ENCODE measurements at places on chromosomes 7 and 10.

DNA sequence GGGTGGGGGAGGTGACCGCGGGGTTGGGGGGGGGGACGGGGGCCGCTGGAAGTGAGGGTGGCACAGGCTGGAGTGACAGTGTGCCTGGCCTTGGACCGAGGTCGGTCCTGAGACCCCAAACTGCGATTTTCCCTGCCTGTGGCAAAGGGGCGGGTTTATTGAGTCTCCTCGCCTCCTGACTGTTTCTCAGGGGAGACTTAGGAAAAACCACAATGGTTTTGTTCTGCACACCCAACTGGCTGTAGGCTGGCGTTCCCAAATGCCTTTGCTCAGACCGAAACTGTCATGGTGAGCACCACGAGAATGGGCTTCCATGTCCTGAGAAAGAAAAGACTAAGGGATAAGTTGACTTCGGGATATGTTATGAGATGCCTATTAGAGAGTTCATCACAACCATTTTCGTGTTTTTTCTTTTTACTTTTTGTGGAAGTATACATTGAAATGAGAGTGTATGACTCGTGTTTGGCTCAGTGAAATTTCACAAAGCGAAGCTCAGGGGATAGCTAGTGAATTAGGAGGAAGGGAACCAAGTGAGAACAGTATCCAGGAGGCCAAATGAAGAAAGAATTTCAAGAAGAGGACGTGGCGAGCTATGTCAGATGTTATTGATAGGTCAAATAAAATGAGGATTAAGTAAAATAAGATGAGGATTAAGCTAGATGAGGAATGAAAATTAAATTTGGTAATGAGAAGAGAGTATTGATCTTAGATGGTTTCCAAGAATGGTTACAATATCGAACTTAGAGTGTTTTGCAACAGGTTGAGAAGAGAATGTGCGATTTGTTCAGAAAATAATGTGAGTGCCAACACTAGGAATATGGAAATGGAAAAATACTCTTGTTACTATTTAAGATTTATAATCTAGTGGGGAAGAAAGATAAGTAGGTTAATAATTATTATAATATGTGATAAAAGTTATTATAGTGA lies 918 bp downstream of the NET1 start:
- DNase-seq: peak; percentile 71

- peak; percentile 31 for DNase-seq
Observed at GRCh38 chr10:57955076-57955475, 312.6 kb downstream of the IPMK start.

GRCh38 chr10:35140727-35141126 lies 14.1 kb downstream of the CREM start:
- no peak for DNase-seq

GRCh38 chr7:21184942-21185652 lies 242.8 kb upstream of the SP4 start:
- no peak for DNase-seq

DNA sequence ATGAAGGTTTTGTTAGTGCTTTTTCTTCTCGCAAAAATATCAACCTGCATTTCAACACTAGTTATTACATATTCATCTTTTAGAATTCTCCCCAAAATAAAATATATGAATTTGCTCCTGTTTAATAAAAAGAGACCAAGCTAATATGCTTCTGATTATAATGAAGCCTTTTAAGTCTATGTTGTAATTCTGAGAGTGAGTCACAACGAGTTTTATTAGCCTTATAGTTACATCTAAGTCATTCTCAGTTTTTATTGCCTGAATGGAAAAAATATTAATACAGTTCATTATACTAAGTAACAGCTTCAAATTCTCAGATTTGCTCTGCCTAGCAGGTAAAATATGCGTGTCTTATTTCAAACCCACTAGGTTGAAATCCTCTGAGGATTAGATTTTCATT lies 152.4 kb upstream of the CELF2 start:
- DNase-seq: no peak

GRCh38 chr10:19713159-19713558 lies 103.1 kb upstream of the PLXDC2 start:
- DNase-seq: no peak

- DNase-seq: no peak
Observed at GRCh38 chr7:76073335-76073990, 25.6 kb downstream of the MDH2 start.

DNA sequence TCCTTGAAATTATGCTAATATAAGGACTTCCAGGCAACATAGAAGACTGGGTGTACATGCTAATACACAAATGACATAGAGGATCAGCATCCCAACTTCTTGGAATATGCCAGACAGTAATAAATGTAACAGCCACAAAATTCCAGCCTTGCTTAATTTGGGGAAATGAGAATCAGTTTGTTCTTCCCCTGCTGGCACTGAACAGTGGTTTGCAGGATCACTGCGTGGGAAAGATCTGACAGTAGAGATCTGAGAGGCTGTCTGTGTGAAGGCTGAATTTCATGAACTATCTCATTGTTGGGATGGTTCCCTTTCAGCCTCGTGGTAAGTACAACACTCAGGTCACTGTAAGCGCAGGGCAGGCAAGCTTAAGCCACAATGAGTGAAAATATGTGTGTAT lies 1078.0 kb downstream of the LRMDA start:
- no peak for DNase-seq

- peak; percentile 29 for DNase-seq
Observed at GRCh38 chr7:124907490-124907889, 22.1 kb downstream of the POT1 start.

- DNase-seq: no peak
Observed at GRCh38 chr7:138625849-138626230, 75.3 kb downstream of the SVOPL start.

GRCh38 chr10:123381224-123381623 lies 227.0 kb downstream of the BUB3 start:
- DNase-seq: peak; percentile 27

- no peak for DNase-seq
Observed at GRCh38 chr10:128916383-128916782, 550.7 kb upstream of the MGMT start.

DNA sequence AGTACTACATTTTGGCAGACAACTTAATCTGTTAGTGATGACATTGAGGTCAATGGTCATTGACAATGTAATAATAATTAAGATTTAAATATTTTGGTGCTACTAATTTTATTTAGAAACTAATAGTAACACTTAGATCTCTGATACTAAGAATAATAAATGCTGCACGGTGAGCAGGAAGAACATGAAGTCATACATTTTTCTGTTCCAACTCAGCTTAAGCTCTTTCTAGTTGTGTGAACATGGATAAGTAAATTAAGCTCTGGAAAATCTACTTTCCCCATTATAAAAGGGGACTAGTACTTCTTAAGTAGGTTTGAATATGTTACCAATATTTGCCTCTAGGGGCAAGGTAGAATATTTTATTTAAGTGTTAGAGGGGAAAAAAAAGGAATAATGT lies 65.9 kb upstream of the MEOX2 start:
- DNase-seq: peak; percentile 16
